GM12878 (cell line): ENCODE measurements at places on chromosomes 3 and 15. TPM values are rescaled to one million over a fixed set of nuclear protein-coding genes. Genes with fewer than 3 reads are reported as not detected.

GRCh38 chr15:31324806-31325594 is 1.6 kb upstream of the KLF13 start:
- H3K36me3 ChIP-seq: no peaks in the 10 kb centered on the region; the same call in 1 of the 2 replicates
- H3K4me1 ChIP-seq: peaks cover 21% of the 10 kb centered on the region
- H3K27ac ChIP-seq: peak overlapping the region; percentile 97
- H3K27me3 ChIP-seq: no peaks in the 10 kb centered on the region

DNA sequence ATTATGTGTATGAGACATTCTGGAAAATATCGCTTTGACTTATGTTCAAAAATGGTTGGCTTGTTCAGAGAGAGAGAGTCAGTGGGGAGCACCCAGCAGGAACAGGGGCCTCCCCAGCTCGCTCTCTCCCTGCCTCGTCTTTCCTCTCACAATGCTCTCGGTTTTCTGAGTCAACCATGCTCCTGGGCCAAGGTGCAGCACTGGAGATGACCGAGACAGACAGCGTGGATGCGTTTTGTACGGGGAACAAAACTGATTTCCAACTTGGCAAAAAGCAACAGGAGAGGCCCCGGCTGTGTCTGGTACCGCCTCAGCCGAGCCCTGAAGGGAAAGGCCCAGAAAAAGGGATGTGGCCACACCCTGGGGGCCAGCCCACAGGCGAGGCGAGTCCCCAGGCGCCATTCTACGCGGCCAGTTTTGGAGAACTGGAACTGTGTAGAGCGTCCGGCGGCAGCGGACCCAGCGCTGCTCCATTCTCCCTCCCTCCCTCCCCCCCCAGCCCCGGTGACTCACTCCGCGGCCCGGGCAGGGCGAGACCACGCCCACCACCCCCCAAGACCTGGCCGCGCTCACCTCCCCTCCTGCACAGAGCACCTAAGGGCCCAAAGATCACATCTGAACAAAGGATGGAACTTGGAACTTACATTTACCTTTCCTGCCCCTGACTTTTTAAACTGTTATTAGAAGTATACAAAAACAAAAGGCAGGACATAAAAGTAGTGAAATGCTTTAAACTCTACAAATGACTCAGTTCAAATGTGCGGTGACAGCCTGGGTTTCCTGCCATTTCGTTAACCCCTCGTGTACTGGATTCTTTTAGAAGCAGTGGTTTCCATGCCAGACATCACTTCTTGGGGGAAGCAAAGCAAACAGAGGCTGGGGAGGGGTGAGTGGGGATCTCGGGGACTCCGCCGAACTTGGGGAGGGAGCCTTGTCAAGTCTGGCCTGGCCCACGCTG is 12.7 kb downstream of the ATP10A start:
- H3K4me3 ChIP-seq: peak overlapping the region; percentile 26; the same call in 1 of the 2 replicates
- no peaks in the 10 kb centered on the region for H3K27me3 ChIP-seq
- H3K27ac ChIP-seq: peak overlapping the region; percentile 21; the same call in 1 of the 2 replicates
- DNase-seq: peak; percentile 28

DNA sequence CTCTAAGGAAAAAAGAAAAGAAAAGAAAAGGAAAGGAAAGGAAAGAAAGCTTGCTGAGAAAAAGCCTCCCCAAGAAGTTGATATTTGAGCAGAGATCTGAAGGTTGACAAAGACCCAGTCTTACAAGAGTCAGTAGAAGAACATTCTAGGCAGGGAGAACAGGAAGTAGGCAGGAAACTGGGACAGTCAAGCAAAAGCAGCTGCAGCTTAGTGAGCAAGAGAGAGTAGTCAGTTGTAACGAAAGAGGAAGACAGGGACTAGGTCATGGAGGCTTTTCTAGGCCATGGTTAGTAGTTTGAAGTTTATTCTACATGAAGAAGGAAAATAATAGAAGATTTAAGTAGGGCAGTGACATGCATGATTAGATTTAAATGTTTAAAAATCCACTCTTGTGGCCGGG is 31.8 kb upstream of the KLHL6 start:
- H3K4me3 ChIP-seq: no peak overlapping the region
- no peaks in the 10 kb centered on the region for H3K36me3 ChIP-seq
- H3K27me3 ChIP-seq: no peaks in the 10 kb centered on the region
- no peak for DNase-seq

DNA sequence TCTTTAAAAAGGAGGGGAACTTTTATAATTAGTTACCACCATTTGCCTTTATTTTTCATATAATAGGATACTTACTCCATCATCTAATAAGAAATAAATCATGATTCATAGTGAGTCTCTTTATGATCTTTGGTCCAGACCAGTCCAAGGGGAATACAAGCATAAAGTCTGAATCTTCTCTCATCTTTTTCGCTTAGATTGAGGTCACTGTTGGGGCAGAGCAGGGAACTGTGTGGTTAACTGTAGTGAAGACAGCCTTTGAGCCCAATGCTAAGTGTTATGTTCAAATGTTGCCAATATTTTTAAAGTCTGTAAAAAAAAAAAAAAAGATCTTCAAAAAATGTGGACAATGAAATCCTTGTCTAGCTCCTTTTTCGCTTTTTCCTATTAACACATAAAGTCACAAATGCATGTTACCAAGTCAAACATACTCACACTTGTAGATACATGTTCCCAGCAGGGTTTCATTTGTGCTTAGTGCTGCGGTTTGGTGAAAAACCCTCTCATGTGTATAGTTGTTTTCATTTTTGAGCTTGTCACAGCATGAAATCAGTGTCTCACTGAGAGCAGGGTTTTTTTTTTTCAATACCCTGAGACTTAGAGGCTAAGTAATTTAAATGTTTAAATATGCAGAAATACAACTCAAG is 72.1 kb downstream of the EPHA3 start:
- peak; percentile 16 for DNase-seq
- no peak overlapping the region for H3K27ac ChIP-seq
- no peak overlapping the region for H3K4me3 ChIP-seq

DOCK3 gene
- 0.26 and 0.38 TPM in 2 replicates for polyA plus RNA-seq

DNA sequence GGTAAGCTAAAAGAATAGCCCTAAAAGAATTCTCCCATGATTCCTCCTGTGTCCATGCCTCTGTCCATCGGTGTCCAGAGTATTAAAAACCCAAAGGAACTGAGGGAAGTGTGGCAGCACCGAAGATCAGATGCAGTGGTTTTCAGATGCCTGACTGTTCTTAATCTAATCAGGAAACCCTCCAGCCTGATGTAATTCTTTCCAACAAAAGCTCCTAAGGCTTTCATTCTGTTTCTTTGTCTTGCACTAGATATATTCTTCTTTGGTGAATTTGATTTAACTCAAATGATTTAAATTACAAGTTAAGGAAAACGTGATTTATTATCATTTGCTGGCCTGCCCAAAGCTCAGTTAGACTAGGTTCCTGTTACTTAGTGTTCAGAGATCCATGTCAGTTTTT is 71.2 kb downstream of the ARHGAP31 start:
- H3K4me3 ChIP-seq: no peak overlapping the region
- H3K4me1 ChIP-seq: no peaks in the 10 kb centered on the region; the same call in 1 of the 2 replicates
- no peaks in the 10 kb centered on the region for H3K27me3 ChIP-seq
- H3K36me3 ChIP-seq: no peaks in the 10 kb centered on the region; the same call in 1 of the 2 replicates
- no peak overlapping the region for H3K27ac ChIP-seq

OXTR gene
- 1.7 and 2.8 TPM in 2 replicates for polyA plus RNA-seq

DNA sequence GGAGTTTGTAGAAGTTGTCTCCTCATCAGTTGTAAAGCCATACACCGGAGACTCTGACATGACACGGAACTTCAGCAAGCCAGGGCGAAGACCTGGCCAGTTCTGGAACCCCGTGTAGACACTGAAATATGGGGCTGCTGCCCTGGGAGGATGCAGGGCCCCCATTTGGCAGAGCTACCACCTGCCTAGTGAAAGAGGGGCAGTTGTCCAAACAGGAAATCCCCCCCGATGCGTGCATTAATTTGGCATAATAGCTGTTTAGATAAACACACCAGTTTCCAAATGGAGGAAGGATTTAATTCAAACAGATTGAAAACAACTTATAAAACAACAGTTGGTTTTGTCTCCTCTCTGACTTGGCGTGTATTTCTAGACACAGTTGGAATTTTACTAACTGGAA is 357.2 kb downstream of the GABRG3 start:
- no peaks in the 10 kb centered on the region for H3K4me1 ChIP-seq
- H3K27me3 ChIP-seq: no peaks in the 10 kb centered on the region
- no peak overlapping the region for H3K4me3 ChIP-seq
- H3K27ac ChIP-seq: no peak overlapping the region
- no peaks in the 10 kb centered on the region for H3K36me3 ChIP-seq
